ENCODE measurements at places on chromosomes 7 and 10.

GRCh38 chr10:13712837-13713581 is 126.2 kb downstream of the PRPF18 start:
- no peak for DNase-seq

DNA sequence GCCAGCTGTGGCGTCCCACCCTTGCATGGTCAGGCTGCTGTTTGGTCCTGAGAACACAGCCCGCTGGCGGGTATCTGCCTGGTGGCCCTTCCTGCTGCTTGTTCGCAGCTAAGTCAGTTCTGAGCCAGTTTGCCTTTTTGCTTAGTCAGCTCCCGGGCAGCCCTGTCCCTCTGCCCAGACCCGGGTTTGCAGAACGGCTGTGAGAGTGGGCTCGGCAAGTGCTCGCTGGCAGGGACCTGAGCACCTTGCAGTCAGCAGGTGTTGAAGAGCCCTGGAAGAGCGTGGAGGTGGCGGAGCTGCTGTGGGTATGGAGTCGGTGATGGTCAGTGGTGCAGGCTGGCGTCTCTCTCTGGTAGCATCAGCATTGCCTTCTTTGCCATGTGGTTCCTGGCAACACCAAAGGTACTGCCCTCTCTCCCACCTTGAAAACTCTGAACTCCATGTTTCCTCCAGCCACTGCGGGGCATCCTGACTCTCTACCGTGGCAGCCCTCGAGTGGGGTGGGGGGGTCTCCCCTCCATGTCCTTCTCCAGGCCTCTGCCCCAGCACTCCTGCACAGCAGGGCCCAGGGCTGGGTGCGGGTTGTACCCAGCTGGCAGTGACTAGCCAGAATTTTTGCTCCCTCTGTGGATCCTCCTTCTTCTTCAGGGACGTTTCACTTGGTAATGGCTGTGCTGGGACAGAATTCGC is 4.6 kb downstream of the INPP5A start:
- DNase-seq, result no peak

DNA sequence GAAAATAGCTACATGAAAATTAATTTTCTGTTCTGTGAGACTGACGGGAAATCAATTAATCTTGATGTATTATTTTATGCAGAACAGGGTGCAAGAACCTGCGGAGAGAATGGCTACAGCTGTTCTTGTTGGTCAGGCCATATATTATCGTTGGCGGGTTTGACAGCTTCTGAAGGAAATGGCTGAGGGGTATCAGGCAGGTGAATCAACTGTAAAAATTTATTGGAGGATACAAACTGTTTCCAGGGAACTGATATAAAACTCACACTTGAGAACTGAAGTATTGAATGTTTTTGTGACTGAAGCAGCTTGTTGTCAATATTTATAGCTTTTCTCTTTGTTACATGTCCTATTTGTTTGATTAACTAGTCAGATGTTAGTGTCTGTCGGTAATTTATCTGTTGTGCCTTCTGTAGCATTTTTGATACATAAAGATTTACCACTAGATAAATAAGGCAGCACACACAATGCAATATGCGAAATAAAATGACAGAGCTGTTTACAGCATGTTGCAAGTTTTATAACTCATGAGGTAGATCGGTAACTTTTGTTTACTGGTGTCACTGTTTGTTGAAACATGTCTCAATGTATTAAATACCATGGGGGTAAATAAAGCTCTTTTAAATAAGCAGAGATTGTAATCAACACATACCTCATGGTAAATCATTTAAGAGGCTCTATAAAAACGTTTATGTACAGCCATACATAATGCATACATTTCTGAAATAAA is 308.2 kb downstream of the LRMDA start:
- no peak for DNase-seq

DNA sequence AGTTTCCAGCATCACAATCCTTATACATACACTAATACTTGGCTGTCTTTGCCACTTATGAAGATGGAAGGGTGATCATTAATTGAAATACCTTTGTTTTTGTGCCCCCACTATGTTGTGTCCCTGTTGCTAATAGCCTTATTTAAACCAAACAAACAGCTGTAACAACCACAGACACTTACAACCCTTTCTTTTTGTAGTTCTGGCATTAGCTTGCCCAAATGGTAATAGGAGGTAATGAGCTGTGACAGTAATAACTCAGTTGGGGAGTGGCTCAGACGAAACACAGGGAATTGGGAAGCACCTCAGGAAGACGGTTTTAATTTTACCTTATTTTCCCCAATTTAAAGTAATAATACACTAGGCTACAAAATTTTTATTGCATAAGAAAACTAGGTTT is 83.4 kb downstream of the MDFIC start:
- DNase-seq, result no peak

GRCh38 chr10:62183442-62183841 is 85.2 kb downstream of the RTKN2 start:
- DNase-seq, result no peak
